ENCODE measurements at places on chromosomes 11 and 22. TPM values are rescaled to one million over a fixed set of nuclear protein-coding genes. Genes with fewer than 3 reads are reported as not detected.

DNA sequence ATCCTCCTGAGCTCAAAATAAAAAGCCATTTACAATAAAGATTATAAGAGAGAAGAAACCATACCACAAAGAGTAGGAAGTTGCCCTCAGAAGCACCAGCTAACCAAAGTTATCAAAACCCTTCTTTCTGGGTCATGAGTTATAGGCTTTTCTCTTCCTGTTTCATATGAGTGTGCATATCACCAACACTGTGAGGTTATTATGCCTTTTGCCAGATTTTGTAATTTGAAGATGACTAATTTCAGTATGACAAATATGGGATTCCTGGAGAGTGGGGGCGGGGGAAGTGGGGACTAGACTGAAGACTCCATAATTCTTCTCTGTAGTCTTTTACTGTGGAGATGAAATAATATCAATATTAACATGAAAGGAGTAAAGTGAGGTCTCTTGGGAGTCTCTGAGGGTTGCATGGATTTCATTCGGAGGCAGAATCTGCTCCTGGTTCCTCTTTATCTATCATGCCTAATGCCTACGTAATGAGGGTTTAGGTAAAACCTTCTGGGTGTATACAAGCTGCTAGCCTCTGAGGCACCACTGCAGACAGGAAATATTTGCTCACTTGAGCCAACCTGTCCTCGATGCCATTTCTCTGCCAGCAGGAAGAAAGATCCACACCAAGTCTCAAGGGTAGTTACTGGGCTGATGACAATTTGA lies 2.1 kb downstream of the LPXN start:
- DNase-seq, result peak; percentile 53

DNA sequence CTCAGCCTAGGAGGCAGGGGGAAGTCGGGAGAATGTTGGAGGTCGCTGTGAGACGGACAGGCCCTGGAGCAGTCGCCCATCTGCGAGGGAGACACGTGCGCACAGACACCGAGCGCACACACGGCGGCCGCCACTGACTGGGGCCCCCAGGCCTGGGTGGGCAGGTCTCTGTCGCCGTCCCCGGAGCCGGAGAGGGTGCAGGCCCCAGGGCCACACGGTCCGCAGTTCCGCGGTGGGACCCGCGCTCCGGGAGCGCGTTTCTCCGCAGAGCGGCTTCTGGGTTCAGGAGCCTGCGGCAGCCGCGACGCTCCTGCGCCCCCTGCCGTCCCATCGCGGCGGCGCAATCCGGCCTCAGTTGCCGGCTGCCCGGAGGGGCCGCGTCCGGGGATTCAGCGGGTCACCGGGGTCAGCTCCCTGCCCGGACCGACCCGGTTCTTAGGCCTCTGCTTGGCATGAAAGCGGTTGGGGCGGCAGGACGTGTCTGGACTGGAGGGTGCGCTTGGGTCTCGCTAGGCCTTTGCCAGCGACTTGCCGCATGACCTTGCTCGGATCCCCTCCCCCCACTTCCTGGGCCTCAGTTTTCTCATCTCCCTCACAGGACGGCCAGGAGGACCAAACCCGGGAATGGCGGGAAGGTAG lies 31.2 kb downstream of the PDE2A start:
- peak; percentile 72 for DNase-seq

DNA sequence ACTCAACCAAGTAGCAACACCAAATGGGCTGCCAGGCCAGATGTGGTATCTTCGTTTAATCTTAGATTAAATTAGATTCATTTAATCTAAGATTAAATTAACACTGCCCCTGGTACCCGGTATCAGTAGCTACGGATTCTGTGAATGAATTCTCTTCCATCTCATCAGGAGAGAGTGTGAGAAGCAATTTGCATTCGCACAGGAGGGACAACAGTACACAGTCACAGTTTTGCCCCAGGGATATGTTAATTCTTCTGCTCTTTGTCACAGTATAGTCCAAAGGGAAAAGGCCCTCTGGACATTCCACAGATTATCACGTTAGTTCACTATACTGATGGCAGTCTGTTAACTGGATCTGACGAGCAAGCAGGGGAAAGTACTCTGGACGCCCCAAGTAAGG lies 22.9 kb downstream of the ASCL2 start:
- DNase-seq, result no peak

DNA sequence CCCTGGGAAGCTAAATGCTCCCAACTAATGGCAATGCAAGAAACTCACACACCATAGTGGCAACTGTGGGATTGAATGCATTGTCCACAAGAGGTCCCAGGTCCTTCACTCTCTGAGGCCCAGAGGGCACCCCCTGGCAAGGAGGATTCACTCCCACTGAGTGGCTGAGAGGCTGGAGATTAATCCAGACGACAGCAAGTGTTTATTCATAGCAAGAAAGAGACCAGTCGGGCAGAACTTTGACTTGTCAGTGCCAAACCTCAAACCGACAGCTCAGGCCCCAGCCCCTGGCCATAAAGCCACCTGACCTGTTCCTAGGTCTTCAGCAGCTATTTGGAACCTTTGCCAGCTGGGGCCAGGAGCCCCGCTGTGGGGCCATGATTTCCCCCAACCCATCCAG lies 54.5 kb upstream of the MPEG1 start:
- DNase-seq, result no peak

DNA sequence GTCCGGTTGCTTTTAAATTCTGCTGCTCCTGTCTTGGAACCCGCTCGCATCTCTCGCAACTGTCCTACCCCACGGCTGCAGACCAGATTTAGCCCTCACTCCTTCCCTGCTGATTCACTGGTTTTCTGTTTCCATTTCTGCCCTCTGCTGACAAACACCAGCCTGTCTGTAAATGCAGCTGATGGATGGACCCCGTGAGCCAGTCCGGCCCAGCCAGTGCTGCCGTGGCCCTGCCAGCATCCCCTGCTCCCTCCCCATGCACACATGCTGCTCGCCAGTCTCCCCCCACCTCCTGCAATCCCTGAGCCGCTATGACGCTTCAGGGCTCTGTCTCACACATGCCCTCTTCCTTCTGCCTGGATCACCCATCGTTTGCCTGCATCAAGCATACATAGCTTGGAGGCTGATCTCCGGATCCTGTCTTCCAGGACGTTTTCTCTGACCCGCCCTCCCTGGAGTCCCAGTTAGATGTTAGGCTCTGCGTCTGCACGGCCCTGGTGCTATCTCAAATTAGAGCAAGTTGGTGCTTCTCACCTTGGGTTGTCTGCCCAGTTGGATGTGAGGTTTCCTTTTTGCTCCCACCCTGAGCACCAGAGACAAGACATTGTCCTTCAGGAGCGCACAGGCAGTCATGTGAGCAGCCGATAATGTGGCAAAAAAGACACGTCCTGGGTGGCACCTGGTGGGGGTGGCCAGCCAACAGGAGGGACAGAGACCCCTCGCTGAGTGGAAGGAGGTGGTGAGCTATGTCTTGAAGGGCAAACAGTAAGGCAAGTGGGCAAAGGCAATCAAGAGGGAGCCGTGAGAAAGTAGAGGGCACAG lies 4.3 kb upstream of the ACR start:
- DNase-seq, result no peak

DNA sequence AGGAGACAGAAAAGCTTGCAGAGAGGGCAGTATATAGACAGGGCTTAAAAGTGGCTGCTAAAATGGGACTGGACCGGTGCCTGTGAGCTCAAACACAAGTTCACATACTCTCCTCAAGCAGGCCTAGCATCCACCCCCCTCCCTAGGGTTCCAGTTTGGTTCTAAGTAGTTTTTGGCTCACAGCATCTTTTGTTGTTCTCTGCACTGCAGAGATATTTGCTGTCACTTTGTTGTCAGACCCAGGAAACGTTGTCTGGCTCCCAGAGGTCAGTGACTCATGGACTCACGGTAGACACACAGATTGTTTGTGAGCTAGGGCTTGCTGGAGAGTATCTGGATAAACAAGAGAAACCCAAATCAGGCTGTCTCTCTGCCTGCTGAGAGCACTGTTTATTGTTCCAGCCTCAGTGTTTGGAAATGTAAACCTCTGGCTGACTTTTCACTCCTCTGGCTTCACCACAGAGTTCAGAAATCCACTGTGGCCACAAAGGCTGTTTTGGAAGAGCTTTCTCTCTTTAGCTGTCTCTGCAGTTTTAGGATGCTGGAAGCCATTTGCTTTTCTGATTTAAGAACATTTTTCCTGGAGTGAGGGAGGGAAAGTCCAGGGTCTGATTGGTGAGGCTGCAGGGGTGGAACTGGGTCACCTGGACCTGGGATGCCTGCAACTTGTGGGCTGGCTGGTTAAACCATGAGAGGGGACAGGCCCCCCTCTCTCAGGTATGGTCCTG lies 303.7 kb upstream of the PLET1 start:
- no peak for DNase-seq

DNA sequence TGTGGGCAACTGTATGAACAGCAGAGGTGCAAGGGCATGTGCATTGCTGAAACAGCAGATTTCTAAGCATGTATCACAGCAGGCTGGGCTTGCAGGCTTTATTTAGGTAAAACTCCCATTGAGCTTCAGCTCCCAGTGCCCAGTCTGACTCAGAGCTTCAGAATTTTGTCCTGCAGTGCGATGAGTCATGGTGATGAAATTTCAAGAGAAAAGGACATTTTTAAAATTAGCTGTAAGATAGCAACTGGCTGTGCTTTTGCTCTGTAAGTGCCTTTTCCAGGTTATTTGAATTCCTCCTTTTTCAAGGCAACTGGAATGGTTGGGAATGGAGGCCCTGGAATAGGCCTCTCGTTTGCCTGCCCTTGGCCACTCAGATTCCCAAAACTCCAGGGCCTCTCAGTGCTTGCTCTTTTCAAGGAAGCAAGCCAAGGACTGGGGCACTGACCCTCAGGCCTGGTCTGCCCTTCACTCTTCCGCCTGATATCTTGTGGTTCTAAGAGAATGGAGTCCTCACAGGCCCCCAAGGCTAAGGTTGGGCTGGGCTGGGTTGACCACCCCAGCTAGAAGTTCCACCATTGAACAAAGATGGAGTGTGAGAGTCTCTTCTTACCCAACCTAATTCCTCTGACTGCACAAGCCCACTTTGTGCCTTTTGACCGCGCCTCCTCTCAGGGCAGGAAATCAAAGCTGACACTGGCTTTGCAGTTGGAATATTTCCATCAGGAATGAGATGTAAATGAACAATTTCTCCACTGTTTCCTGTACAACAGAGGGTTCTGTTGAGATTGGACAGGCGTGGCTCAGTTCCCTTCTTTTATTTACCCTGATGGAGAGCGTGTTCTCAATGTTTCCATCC lies 59.5 kb upstream of the PRSS23 start:
- DNase-seq, result no peak

- DNase-seq, result no peak
Observed at GRCh38 chr11:79263001-79263400, 177.8 kb downstream of the TENM4 start.

- no peak for DNase-seq
Observed at GRCh38 chr11:8332196-8332595, 68.5 kb upstream of the LMO1 start.

DNA sequence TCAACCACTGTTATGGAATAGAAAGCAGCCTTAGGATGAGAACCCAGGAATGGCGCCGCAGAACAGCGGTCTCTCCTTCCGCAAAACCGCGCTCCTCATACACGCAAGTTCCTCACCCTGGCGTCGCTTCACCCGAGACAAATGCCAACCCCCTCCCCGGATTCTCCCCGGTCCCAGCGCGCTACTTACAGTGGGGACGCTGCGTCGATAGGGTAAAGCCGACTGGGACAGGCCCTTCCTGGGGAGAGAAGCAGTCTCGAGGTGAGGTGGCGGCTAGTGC lies 287 bp downstream of the RPS13 start:
- no peak for DNase-seq

DNA sequence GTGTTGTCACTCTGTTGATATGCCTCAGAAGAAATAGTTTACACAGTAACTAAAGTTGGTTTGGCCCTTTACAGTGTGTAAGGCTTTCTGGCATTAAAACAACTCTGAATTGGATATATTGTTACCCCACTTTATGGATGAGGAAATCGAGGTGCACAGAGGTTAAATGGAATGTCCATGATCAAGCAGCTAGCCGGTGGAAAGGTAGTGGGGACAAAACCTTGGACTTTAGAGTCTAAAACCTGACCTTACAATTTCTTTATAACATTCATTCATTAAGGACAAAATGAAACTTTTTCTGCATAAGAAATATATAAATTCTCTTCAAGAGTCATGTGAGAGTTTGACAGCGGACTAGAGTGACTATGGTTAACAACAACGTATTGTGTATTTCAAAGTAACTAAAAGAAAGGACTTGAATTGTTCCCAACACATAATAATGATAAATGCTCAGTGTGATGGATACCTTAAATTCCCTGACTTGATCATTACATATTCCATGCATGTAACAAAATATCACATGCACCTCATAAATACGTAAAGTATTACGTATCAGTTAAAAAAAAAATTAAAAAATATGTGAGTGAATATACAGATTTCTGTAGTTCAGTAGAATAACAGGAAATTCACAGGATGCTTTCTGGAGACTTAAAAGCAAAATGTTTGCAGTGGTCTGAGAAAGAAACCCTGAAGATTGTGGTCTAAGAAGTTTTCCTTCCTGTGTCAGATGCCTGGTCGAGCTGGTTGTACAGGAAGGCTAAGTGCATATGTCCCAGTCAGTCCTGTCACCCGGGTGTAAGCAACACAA lies 51.0 kb downstream of the TEAD1 start:
- no peak for DNase-seq

GRCh38 chr11:75188671-75189070 lies 37.8 kb downstream of the SLCO2B1 start:
- DNase-seq, result no peak

- DNase-seq, result no peak
Observed at GRCh38 chr22:49585461-49586243, 242.0 kb downstream of the BRD1 start.

PYGM gene
- total RNA-seq, result 2.3 TPM

GRIA4 gene
- not detected for total RNA-seq

MCM5 gene
- total RNA-seq, result 157 TPM

FAM111B gene
- 47.6 TPM for total RNA-seq

MUC5AC gene
- total RNA-seq, result not detected

SREBF2 gene
- total RNA-seq, result 162 TPM

RIMBP3B gene
- 0.27 TPM for total RNA-seq

RELT gene
- 28.2 TPM for total RNA-seq

DRD2 gene
- total RNA-seq, result not detected
